Karpas-422 (cell line): ENCODE measurements at places on chromosomes 16 and 17.

DNA sequence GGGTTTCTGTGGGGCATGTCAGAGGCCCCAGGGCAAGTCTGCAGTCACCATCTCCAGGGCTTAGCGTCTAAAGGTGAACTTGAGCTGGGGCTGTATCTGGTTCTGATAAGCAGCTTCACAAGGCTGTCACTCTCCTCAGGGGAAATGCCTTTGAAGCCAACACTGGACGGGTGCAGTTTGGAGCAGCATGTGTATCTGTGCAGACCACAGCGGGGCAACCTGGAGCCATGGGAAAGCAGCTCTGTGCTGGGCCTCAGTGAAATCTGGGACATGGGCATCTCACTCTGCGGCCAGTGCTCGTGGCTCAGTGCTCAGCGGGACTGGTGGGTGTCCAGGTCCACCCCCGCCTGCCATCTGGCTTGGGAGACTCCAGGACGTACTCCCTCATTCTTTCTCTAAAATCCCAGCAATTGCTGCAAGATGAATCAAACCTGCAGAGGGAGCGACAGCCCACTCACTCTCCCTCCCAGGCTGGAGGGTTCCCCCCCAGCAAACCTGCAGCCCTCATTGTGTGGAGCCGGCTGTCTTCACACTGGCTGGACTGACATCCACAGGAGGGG is 63.5 kb downstream of the PRMT7 start:
- no peak for DNase-seq

DNA sequence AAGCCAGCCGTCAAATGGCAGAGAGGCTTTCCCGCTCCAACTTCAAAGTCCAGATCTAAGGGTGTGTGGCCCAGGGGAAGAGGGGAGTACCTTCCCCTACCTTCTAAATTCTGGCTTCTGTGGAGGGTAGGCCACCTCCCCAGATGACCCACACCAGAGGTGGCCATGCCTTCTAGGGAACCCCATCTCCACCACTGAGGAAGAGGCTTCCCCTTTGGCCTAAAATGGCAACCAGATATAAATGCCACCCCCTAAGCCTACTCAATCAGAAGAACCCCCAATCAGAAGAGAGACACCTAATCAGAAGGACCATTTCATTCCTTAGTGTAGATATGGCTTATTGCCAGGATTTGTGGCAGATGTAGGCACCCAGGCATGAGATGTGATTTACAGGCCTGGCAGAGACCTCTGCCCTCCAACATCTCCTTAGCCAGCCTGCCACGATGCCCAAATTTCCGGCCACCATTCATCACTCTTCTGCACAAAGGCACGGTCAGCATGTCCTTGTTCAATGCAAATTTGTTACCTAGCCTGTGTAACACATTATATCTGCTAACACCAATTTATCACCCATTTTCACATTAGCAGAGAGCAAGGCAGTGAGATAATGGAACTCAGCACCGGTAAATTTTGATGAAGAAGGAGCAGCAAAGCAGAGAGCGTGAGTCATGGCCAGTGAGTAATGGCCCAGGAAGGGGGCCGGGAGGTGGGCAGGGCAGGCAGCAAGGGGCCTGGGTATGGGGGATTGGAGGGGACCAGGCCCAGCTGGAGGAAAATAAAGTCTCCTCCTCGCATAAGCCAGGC is 1.2 kb upstream of the MGAT5B start:
- no peak for DNase-seq

GRCh38 chr17:4199818-4200402 is 56.9 kb downstream of the CYB5D2 start:
- peak; percentile 85 for DNase-seq

DNA sequence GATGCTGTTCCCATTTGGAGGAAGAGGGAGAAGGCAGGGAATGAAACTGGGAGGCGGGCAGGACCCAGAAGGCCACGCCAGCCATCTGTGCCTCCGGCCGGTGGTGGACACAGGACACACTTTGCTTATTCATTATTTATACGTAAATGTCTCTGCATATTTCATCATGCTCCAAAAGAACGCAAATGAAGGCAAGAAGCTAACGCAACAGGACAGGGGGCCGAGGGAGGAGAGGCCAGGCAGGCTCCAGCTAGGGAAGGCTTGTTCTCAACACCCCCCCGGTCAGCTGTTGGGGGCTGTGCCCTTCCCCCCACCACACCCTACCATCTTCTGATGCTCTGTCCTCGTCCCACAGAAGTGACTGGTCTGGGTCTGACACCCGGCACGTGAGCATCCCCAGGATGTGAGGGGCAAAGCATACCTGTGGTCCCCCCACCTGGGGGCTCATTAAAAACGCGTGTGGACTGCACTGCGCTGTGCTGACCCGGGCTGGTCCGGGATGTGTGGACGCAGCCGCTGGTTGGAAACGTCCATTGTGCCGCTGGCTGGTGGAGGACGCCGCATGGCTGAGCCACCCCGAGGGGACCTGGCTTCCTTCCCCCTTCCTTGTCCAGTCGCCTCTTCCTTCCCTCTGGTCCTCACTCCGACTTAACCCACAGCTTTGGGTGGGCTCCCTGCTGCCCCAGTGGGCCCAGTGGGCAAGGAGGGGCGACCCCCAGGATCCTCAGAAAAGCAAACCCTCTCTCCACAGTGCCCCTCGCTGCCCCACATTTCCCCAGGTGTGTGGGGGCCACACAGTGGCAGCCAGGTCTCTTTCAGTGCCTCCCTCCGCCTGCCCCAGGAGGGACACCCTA is 46.4 kb upstream of the ENPP7 start:
- no peak for DNase-seq

- peak; percentile 92 for DNase-seq
These were observed 959 bp upstream of the ANKRD13B start for GRCh38 chr17:29591737-29592608.

GRCh38 chr16:73062001-73062616 is 14.2 kb upstream of the ZFHX3 start:
- DNase-seq = no peak

GRCh38 chr17:79992649-79993389 is 42.9 kb downstream of the TBC1D16 start:
- no peak for DNase-seq

DNA sequence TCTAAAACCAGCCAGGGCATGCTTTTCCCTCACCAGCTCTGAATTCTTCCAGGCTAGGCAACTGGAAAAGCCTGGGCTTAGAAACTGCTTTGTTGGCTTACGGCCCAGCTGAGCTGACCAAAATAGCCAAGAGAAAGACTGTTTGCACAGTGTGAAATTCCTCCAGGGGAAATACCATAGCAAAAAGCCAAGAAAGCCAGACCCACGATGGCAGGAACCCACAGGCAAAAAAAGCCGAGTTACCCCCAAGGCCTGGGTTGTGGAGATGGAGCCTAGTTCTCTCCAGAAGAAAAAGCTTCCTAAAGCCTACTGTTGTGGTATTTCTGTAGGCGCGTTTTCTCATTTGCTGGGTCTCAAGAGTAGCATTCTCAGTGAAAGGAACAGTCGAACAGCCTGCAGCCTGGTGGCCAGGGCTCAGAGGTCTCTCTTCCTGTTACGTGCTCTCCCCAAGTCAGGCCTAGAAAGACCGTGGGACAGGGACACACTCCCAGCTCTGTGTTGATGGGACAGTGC is 9.2 kb downstream of the SP2 start:
- DNase-seq = no peak

DNA sequence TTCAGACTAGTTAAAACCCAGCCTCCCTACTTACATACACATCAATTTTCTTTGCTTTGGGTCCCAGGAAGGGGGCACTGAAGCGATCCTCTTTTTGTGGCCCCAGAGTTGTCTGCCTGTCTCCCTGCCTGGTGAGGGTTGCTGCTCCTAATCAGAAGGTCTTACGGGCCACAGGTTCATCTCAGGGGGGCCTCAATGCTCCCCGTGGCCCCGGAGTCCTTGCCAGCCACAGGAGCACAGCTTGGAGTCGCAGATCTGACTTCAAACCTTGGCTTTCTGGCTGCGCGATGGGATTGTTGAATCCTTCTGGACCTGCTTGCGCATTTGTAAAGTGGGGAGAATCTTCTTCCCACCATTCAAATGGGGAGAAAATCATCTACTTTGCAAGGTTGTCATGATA is 44.8 kb upstream of the MYH10 start:
- DNase-seq = no peak

DNA sequence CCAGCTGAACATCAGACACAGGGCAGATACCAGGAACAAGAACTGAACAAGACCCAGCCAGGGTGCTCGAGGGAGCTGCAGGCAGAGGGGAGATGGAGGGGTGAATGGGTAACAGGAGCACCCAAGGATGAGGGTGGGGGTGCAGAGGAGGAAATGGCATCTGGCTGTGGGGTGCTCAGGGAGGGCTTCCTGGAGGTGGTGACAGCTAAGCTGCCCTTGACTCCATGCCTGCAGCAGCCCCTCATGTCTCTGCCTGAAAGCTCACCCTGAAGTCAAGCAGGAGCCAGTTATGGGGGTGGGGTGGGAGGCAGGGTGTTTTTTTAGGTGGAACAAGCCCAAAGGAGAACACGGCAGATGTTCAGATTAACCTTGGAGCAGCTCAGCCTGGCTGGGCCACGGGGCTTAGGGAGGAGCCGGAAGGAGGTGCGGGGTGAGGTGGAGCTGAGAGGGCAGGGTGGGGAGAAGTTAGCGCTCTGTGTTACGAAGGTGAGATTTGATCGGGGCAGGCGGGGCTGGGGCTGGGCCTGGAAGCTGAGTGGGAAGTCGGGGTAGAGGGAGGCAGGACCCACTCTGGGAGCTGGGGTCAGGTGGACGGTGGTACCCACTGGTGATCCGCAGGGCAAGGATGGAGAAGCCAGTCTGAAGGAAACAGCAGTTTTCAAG is 143.0 kb downstream of the ENGASE start:
- no peak for DNase-seq

- DNase-seq = no peak
These were observed 31.6 kb downstream of the CYB5D2 start for GRCh38 chr17:4174556-4174955.

DNA sequence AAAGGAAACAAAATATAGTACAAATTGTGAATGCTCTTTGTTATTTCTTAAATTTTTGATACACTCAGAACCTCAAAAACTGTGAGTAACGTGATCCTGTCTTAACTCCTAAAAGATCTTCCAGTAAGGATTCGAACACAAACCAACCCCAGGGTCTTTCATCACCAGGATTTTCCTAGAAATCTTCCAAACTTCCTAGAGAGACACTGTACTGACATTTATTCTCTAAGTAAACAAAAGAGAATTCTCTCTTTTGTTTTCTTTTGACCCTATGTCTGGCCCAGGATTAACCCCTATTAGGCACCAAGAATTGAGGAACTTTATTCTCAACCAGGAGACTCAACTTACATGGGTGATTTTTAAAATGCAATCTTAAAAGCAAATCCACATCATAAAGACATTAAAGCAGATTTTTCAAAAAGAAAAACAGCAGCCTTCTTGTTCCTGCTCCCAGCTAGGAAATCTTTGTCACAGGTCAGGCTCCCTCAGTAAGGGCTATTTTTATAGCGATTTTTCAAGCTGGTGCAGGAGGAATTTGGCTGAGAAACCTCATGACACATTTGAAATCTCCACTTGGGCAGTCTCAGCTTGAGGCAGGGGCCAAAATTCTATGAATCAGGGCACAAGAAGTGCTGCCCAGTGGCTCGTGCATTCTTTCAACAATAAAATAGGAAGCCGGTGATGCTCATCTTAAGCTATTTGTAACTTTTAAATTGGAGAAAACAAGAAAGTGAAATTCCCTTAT is 6.2 kb upstream of the SMG1 start:
- no peak for DNase-seq
